ENCODE measurements at places on chromosomes 5 and 9. TPM values are rescaled to one million over a fixed set of nuclear protein-coding genes. Genes with fewer than 3 reads are reported as not detected.

GRCh38 chr9:131019388-131020239 lies 10.6 kb downstream of the LAMC3 start:
- DNase-seq = no peak
- H3K27me3 ChIP-seq = peaks cover 31% of the 10 kb centered on the region
- no peaks in the 10 kb centered on the region for H3K36me3 ChIP-seq
- H3K4me3 ChIP-seq = no peak overlapping the region

ANKRD18A gene
- total RNA-seq = 14.6 TPM

DNA sequence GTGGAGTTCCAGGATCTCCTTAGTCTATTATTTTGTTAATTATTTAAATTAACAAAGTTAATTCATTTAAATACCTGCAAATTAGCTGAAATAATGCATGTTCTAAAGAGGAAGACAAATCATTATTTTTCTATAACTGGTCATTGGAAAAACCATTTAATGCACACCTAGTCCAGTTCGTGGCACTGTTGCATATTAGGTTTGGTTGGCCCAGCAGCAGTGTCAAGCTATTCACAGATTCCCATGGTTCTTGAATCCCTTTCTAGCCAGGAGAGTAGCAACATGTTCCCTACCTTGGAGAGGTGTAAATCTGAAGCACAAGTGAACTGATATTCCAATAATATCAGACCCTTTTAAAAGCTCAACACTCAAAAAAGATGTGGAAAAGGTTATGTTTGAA lies 155.2 kb downstream of the TMEM161B start:
- H3K27ac ChIP-seq = no peak overlapping the region
- no peak overlapping the region for H3K4me3 ChIP-seq
- no peaks in the 10 kb centered on the region for H3K4me1 ChIP-seq

GRCh38 chr9:33840381-33840780 lies 23.4 kb downstream of the UBE2R2 start:
- H3K36me3 ChIP-seq = peaks cover 2% of the 10 kb centered on the region
- H3K4me1 ChIP-seq = peaks cover 43% of the 10 kb centered on the region
- DNase-seq = no peak
- H3K27me3 ChIP-seq = no peaks in the 10 kb centered on the region
- H3K4me3 ChIP-seq = no peak overlapping the region

- H3K4me1 ChIP-seq = peaks cover 17% of the 10 kb centered on the region
- H3K27me3 ChIP-seq = no peaks in the 10 kb centered on the region
- peaks cover 11% of the 10 kb centered on the region for H3K36me3 ChIP-seq
- no peak overlapping the region for H3K27ac ChIP-seq
- DNase-seq = no peak
These were observed 163.0 kb downstream of the SPOCK1 start for GRCh38 chr5:137336161-137336560.

HAPLN1 gene
- 114 TPM for total RNA-seq
